ENCODE measurements at places on chromosomes 4 and X.

DNA sequence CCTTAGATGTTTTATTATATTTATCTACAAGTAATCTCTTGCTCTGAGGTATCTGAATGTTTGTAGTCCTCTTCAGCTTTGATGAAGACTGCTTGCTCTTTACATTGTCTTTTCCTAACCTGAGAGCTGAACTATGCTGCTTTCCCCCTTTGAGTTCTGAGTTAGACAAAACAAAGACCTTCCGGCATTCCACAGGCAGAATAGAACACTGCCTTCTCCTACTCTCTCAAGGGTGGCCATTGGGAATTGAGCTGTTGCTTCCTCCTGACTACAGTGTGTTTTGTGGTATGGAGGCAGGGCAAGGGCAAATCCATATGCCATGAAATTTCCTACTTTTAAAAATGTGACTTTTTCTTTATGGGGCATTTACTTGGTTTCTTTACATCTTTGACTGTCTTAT lies 841.0 kb downstream of the FAM133A start:
- no peak for DNase-seq

DNA sequence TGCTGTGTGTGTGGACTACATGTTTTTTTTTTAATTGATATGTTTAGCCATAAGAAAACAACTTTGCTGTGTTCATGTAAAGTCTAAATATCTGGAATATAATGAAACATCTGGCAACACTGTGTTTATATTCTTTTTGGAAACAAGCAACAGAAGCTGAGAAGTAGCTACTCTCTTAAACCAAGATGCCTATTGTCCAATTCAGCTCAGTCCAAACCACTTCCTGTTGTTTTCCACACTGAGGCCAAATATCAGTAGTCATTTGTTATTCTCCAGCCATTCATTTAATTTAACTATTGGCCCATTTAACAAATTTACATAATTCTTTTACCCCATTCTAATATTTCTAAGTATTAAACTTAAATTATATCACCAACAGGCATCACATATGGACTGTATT lies 903.0 kb upstream of the SLIT2 start:
- DNase-seq, result no peak

DNA sequence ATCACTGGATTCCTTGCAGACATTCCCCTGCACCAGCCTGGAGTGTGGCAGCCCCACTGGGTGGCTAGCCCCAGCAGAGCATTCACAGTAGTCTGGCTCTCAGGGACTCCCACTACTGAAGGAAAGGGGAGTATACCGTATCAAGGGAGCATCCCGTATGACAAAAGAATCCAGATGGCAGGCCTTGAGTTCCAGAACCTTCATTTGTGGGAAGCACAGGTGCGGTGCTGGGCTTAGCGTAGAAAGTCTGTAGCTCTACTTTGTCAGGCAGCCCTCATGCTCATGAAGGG lies 79.6 kb downstream of the CENPC start:
- DNase-seq, result no peak

- DNase-seq, result no peak
Observed at GRCh38 chr4:244471-244870, 60.8 kb downstream of the ZNF732 start.

DNA sequence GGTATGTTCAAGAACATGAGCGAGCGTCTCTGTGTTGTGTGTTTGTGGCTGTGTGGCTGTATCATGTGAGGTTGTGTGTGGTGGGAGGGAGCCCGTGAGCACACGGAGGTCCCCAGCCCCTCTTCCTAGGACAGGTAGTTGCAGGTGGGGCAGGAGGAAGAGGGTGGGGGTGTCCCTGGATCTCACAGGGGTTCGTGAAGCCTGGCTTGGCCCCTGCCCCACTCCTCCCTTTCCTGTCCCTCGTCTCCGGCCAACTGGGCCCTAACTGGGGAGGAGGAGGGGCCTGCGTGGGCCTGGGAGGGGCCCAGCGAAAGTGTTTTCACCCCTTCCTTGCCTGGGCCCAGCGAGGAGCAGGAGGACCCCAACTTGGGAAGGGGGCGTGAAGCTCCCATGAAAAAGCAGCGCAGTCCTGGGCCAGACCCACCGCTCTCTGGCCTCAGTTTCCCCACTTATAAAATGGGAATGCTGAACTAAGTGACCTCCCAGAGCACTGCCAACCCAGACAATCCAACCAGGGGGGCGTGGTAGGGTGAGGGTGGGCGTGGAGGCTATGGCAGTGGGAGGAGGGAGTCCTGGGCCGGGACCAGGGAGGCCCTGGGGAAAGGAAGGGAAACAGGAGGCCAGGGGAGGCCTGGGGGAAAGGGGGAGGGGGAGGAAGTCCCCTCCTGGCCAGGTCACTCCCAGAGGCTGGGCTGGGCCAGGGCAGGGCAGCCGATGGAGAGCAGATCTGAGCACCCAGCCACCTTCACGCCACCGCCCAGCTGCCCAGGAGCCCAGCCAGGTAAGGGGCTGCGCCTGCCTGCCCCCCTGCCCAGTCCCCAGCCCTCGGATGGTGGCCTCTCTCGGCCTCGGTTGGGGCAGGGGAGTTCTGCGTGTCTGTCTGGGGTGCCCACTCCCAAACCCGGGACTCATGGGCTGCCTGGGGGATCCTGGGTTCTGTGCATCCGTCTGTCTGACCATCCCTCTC lies at the start of gene AVPR2:
Gene AVPR2 (plus strand): TSS at position 683 of the 967 bp plus-strand sequence. CDS start 473 bp downstream, outside the sequence.
- DNase-seq, result no peak

GRCh38 chr4:633976-634598 lies 8.7 kb downstream of the PDE6B start:
- DNase-seq, result no peak

DNA sequence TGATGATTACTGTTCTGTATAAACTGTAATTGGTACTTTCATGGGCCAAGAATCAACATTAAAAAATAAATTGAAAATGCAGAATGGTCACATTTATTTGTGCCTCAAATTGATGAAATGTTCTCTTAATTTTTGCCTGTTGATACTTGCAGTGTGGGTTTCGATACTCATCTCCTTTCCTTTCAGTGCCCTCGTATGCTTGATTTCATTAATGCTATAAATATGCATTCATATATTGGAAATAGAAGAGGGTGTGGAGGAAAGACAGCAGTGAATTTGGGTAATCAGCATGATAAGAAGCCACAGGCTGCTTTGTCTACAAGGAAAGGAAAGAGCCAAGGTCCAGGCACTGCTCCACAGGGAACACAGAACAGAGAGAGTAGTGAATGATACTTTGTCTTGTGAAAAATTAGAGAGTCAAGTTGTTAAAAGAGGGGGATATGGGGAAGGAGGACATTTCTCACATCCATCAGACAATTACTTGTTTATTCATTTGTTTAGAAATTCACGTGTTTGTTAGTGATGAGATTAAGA lies 1.0 kb upstream of the DDX60 start:
- no peak for DNase-seq

- DNase-seq, result no peak
Observed at GRCh38 chr4:13545394-13545808, 1.1 kb upstream of the NKX3-2 start.

DNA sequence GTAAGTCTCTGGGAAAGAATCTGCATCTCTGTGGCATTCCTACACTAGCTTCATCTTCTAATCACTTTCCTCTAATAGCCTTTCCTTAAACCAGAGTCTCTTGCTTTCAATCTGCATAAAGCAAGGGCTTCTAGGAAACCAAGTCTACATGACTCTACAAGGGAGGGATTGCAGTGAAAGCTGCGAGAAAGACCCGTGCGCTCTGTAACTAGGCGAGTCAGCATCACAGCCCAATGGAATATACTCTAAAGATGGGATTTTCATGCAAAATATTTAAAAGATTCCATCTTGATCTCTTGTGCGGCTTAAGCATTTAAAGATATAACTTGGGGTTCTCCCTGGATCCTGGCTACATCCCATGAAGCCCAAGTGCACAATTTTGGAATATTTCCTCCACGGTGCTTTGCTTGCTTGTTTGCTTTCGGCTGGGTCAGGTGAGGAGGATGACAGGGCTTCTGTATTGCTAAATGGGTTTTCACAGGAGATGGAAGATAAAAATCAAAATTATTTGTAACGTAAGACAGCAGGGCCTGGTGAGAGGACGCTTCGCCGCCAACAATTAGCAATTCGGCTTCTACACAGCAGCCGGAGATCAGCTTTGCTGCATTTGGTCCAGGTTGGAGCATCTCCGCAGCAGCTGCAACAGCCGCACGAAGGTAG lies 687 bp upstream of the GRIA2 start:
- no peak for DNase-seq

DNA sequence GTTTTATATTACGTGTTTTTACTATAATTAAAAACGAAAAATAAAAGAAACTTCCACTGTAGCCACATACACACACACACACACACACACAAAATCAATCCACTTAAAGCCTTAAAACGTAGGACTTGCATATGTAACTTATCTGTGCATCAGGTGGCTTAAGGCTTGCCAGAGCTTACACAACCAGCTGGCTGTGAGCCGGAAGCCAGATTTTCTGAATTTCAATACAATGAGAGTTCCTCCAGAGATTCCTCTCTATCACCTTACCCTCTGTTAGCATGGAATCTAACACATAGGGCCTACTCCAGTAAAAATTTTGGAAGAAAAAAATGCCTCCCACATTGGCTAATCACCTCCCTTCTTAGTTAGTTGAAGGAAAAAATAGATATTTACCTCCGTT lies 27.9 kb upstream of the SLITRK4 start:
- DNase-seq, result no peak

- DNase-seq, result no peak
Observed at GRCh38 chr4:151768835-151769234, 8.0 kb upstream of the GATB start.

DNA sequence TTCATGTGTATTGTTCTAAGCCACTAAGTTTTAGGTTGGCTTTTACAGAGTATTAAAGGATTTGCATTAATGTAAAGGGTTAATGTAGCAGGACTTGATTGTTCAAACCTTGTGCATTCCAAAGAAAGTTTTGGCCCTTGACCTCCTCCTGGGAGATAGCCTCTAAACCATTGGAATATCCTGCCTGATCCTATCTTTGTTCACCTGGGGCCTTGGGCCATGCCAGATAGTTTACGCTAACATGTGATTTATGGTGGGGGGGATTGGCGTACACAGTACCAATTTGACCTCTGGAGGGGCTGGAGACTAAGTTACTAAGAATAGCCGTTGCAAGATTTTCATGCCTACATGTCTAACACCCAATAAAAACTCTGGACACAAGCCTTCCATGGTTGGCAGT lies 1002.7 kb upstream of the PABPC4L start:
- no peak for DNase-seq

- DNase-seq, result no peak
Observed at GRCh38 chr4:118798658-118799057, 37.3 kb downstream of the SEC24D start.

GRCh38 chrX:119105826-119106225 lies 21.8 kb downstream of the KIAA1210 start:
- DNase-seq, result peak; percentile 27

All from GM04503 (cell line).